Omental fat pad (tissue), 4 donors: ENCODE measurements at places on chromosomes 3 and 15. TPM values are rescaled to one million over a fixed set of nuclear protein-coding genes. Genes with fewer than 3 reads are reported as not detected.

DNA sequence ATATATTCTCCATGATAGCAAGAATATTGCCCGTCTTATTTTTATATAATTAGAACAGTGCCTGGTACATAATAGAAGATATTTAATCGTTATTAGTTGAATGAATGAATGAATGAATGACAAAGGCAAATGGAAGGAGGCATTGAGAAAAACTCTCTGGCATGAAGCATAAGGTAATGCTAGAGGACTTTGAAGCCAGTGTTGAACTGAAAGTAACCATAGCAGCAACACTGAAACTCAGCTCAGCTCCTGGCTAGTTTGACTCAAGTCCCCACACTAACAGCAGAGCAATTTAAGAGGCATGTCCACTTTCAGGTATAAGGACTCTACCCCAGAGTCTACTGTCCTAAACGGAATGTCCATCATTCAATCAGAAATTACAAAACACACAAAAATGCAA is 227.0 kb downstream of the CPNE4 start:
- no peak for DNase-seq

- no peak for DNase-seq
These were observed 3.9 kb upstream of the CCDC9B start for GRCh38 chr15:40344631-40345120.

DNA sequence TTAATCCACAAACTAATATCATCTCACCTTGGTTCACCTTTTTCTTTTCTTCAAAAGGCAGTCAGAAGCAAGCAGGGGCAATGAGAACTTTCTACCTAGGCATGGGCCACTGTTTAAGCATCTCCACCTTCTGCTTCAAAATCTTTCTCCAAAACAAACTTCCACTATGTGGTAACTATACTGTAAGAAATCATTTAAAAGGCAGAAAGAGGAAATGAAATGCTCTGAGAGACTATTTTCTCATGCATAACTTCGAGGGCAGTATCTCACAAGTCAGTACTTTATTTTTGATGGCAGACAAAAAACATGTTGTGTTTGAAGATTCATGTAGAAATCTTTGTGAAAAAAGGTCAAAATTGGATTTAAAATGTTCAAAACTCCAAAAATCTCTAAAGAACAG is 419.7 kb downstream of the ZBTB20 start:
- no peak for DNase-seq

Gene CCR8
- not detected for total RNA-seq

DNA sequence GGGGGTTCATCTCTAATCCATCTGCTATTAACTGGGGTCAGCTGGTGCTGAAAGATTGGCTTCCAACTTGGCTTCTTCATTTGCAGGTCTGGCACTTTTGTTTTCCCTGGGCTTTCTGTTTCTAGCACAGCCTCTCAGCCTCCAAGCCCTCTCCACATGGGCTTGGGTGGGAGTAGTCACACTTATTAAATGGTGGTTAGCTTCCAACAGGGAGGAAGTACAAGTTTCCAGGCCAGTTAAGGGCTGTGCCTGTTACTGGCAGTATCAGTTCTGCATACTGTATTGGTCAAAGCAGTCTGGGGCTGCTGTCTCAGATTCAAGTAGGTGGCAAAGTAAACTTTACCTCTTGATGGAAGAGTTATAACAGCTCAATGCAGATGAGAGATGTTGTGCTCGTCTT is 627.1 kb upstream of the CCDC54 start:
- DNase-seq: no peak

- DNase-seq: no peak
These were observed 6.3 kb downstream of the ZNF774 start for GRCh38 chr15:90358124-90359033.

Gene TGM4
- not detected for total RNA-seq

- no peak for DNase-seq
These were observed 296.9 kb upstream of the CHRNA7 start for GRCh38 chr15:31733424-31733823.

Gene GABRB3
- total RNA-seq: 1.6 TPM

Gene FOXB1
- not detected for total RNA-seq

Gene RNU5B-1
- total RNA-seq: not detected

DNA sequence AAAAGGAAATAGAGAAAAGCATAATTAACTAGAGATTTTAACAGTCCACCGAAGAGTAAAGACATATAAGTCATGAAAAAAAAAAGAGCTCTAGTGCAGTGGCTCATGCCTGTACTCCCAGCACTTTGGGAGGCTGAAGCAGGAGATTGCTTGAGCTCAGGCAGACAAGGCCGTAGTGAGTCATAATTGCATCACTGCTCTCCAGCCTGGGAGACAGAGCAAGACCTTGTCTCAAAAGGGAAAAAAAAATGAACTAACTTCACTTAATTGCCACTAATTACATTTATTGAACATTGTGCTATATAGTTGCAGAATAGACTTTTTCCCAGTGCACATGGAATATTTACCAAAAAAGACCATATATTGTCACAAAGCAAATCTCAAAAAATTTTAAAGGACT is 221.8 kb downstream of the CBLB start:
- no peak for DNase-seq

Gene SLC51A
- not detected for total RNA-seq

- DNase-seq: no peak
These were observed 1.4 kb downstream of the CNTN3 start for GRCh38 chr3:74613060-74613459.

GRCh38 chr3:160444411-160444810 is 5.2 kb downstream of the TRIM59 start:
- no peak for DNase-seq

Gene PPP1R14D
- not detected for total RNA-seq

DNA sequence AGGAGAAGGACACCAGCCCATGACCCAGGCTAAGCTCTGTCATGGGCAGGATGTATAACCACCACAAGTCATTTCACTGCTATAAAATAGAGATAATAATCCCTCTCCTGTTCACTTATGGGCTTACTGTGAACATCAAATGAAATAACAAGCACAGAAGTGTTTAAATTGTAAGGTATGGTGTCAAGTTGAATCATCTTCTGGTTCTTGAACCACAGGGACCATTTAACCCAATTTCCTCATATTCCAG is 44.3 kb upstream of the TLE3 start:
- no peak for DNase-seq

DNA sequence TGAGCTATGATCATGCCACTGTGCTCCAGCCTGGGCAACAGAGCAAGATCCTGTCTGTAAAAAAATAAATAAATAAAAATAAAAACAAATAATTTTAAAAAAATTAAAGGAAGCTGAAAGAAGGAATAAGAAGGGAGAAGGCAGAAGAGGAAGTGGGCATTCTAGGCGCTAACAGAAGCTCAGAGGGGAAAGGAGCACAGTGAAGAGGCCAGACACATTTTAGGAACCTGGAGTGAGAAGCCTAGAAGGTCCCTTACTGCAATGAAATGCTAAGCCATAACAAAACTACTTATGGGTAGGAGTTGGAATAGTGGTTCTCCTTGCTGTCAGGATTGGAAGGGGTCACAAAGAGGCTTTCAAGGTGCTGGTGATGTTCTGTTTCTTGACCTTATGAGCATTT is 64.0 kb downstream of the ITGB5 start:
- no peak for DNase-seq

DNA sequence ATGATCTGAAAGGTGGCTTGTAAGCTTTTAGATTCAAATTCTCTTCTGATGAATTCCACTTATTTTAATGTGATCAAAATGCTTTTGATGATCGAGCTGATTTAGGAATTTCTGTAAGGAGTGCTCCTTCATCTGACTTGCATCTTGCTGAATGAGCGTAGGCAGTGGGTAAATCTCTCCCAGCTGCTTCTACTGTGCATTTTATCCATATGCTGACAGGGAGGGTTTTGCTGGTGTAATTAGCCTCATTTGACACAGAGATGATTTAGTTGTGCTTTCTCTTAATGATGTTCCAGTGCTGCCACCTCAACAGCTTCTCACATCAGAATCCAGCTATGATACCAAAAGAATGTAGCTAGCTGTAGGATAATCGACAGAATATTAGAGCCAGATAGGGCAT is 3.8 kb upstream of the LMOD3 start:
- no peak for DNase-seq

Gene ARPP21
- total RNA-seq: 1.6 TPM

Gene NUSAP1
- total RNA-seq: 0.74 TPM

- no peak for DNase-seq
These were observed 14.4 kb downstream of the TNFAIP8L3 start for GRCh38 chr15:51080286-51080685.

GRCh38 chr15:72826611-72827010 is 43.1 kb upstream of the ADPGK start:
- DNase-seq: no peak

DNA sequence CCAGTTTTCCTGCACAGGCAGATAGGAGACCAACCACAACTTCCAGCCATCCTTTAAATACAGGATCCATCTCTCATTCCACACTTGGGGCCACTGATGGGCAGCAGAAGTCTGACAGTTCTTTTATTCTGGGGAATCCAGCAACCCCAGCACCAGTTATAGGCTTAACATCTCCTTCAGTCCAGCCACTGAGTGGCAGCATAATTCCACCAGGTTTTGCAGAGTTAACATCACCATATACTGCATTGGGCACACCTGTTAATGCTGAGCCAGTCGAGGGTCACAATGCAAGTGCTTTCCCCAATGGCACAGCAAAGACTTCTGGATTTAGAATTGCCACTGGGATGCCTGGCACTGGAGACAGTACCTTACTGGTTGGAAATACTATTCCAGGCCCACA is 2.9 kb downstream of the NPAP1 start:
- no peak for DNase-seq

- DNase-seq: no peak
These were observed 166.2 kb downstream of the CHDH start for GRCh38 chr3:53680028-53680427.

- DNase-seq: no peak
These were observed 319.4 kb downstream of the PLCL2 start for GRCh38 chr3:17204049-17204650.

- DNase-seq: no peak
These were observed 324.7 kb downstream of the SHQ1 start for GRCh38 chr3:72523429-72524151.

Gene PLAAT1
- total RNA-seq: not detected

Gene SCG5
- not detected for total RNA-seq

DNA sequence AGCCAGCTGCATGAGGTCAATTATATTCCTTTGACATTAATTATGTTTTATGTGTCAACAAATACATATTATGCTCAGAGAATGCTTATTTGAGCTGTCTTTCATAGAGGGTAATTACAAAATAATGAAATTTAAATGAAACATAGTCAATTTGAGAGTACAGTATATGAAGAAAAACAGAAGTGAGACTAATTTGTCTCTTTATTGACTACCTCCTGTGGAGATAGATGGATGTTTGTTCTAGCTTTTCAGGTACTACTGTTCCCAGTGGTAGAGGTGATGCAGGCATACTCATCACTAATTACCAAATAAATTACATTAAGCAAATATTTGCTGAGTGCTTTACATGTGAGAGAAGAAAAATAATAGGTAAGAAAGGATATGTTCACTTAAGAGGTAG is 1129.6 kb downstream of the OTOL1 start:
- DNase-seq: no peak

DNA sequence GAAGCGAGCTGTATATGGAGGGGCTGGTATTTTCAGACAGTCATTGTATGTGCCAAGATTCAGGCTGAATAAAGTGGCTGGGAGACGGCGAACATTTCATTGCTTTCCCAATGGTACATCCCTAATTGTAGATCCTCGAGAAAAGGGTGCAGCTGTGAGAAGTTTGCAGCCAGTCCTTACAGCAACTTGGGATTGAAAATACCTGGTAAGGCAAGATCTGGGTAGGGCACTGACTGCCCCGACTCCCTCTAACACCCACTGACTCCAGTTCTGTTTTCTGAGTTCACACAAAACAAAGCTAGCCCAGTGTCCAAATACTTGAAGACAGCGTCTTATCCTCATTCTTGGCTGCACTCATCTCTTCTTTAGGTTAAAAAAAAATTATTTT is 63.7 kb downstream of the EDEM1 start:
- no peak for DNase-seq

Gene HERC2
- total RNA-seq: 43.1 TPM

DNA sequence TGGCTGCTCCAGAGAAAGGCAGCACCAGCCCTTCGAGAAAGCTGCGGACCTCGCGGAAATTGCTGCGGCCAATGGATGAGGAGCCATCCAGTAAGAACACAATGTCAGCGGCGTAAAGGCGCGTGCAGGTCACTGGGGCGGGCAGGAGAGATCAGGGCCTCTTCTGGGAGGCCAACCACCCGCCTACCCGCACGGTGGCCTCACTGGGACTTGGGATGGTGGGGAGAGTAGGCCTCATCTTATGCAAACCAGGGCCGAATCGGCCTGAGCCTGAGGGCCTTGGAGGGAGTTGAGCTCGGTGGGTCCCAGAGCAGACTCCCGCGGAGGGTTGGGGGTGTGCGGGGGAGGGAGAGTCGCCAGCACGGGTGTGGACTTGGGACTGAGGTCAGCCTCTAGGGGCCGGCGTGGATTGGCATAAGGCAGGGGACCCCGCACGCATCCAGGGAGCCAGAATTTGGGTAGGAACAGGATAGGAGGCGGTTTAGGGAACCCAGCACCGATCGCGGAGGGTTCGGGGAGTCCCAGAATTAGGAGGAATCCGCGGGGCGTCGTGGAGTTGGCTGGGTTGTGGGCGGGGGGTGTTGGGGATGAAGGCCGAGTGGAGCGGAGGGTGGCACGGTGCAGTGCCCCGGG is 596 bp downstream of the COL7A1 start:
- DNase-seq: no peak

- DNase-seq: no peak
These were observed 37.4 kb upstream of the CTDSPL start for GRCh38 chr3:37824090-37824953.

- DNase-seq: no peak
These were observed 10.1 kb downstream of the LCTL start for GRCh38 chr15:66555685-66556084.

Gene MESP2
- total RNA-seq: not detected

- DNase-seq: no peak
These were observed 36.9 kb downstream of the PCSK6 start for GRCh38 chr15:101452572-101452971.

Gene GPR149
- not detected for total RNA-seq

- no peak for DNase-seq
These were observed 36.4 kb downstream of the MECOM start for GRCh38 chr3:169627073-169627472.

DNA sequence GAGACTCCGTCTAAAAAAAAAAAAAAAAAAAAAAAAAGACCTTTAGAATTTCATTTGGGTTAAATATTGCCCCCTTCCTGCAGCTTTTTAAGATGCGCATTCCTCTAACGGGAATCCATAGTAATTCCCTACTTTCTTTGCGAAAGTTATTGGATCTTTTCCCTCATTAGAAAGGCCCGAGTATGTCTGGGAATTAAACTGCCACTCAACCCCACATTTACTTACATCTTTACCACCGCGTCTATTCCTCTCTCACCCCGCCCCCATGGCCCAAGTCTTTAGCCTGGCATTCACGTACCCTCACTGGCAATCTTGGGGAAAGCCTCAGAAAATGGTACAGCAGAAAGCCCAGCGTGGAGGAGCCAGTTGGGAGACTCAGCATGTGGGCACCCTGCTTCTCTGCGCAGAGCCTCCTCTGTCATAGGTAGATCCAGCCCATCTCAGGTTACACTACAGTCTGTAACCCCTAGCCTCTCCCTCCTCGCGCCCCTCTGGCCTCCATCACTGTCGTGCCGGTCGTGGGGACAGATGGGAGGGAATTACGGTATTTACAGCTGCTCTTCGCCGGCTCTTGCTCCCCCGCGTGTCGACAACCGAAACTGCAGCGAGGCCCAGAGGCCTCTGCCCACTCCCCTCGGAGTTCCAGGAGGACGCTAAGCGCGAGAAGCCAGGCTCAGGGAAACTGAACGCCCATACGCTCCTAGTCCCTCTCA is 6.4 kb upstream of the ANKDD1A start:
- peak; percentile 67 for DNase-seq

GRCh38 chr3:183586477-183586876 is 31.0 kb upstream of the KLHL6 start:
- DNase-seq: no peak

- DNase-seq: no peak
These were observed 487.6 kb upstream of the IL12A start for GRCh38 chr3:159501029-159501428.
